Dorsolateral prefrontal cortex (tissue), 122 donors: ENCODE measurements at places on chromosomes 2 and 18.
A peak's percentile ranks its signal among the peaks of the same experiment; 100 is the strongest.

DNA sequence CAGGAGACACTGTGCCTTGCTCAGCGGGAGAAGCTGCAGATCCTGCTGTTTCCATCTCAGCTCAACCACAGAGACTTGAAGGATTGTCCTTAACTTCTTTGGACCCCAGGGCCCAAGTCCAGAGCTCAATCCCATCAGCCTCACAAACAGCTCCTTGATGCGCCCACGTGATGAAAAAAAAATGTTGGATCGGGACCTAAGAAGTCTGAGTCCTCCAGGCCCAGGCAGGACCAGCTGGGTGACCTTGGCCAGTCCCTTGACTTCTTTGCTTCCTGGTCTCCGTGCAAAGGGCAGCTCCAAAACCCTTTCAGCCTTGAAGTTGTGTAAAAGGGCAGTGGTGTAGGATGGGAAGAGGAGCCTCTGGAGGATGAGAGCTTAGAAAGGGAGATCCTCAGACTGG lies 175.5 kb downstream of the ZFP36L2 start:
- peak; percentile 20 for DNase-seq

GRCh38 chr2:151032741-151033191 lies 228.9 kb downstream of the RBM43 start:
- DNase-seq = no peak

- DNase-seq = no peak
Measured at GRCh38 chr2:60461421-60462108, 91.9 kb downstream of the BCL11A start.

DNA sequence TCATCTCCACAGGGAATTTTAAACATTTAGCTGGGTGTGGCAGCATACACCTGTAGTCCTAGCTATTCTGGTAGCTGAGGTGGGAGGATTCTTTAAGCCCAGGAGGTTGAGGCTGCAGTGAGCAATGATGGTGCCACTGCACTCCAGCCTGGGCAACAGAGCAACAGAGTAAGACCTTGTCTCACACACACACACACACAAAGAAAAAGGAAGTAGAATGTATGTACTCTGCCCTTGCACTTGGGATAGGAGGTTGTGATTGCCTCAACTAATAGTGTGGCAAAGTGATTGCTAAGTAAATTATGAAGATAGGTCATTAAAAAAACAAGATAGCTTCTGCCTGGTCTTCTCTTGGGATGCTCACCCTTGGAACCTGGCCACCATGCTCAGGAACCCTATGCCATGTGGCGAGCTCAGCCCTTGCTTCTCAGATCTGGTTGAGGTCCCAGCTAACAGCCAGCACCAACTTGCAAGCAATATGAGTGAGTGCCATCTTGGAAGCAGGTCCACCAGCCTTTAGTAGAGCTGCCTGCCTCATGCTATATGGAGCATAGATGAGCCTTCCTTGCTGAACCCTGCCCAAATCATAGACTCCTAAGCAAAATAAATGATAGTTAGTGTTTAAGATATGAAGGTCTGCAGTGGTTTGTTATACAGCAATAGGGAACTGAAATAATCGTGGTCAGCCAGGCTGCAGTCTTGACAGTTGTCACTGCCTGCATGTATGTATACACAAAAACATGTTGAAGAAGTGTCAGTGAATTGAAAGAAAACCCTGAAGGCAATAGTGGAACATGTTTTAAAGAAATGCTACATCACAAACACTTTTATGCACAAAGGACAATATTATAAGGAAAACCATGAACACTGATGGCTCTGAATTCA lies 30.1 kb upstream of the PNO1 start:
- DNase-seq = no peak
